ENCODE measurements at places on chromosomes 3 and 15. TPM values are rescaled to one million over a fixed set of nuclear protein-coding genes. Genes with fewer than 3 reads are reported as not detected.

DNA sequence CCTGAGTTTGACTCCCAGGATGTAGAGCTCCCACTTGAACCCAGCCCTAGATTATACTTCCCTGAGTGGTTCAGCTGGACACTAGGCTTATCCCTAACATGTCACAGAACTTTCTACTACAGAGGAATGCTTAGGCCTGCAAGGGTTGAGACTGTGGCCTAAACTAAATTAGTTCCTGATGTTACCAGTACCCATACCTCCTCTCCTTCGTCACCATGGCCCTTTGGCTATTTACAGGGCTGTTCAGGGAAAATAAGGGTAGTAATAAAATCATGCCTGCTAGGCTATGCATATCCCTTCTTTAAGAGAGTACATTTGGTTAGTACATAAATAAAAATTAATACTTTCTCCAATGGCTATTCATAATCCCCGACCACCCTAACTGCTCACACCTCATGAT, 356.4 kb upstream of the RASGRP1 start:
- no peak overlapping the region for H3K27ac ChIP-seq
- H3K36me3 ChIP-seq, result no peaks in the 10 kb centered on the region
- peaks cover 4% of the 10 kb centered on the region for H3K27me3 ChIP-seq
- no peaks in the 10 kb centered on the region for H3K4me1 ChIP-seq
- no peak for DNase-seq

DNA sequence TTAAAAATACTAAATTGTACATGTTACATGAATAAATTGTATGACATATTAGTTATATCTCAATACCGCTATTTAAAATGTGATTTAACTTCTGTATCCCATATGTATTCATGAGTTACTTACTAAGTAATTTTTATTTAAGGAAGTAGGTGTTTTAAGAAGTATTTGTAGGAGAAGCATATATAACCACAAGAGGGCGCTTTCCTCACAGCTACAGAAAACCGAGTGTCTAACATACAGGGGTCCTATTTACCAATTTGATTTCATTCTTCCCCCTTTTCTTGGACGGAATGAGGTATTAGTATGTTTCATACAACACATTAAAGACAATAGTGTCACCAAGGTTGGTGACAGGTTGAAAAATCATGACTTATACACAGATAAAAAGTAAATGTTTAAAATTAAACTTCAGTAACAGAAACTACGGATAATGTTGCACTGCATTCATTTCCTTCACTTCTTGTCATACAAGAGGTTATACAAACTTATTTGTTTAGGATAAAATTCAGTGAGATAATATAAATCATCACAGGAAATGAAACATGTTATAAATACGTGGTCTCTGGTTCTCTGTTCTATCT, 253.6 kb downstream of the MAGI1 start:
- no peaks in the 10 kb centered on the region for H3K4me1 ChIP-seq
- no peaks in the 10 kb centered on the region for H3K27me3 ChIP-seq
- DNase-seq, result no peak
- no peak overlapping the region for H3K27ac ChIP-seq
- H3K4me3 ChIP-seq, result no peak overlapping the region

GRCh38 chr3:194399166-194399565, at the start of gene GP5:
Gene GP5 (minus strand): TSS chr3:194399266. CDS start chr3:194398282, 984 bp downstream.
- peaks cover 6% of the 10 kb centered on the region for H3K36me3 ChIP-seq
- peaks cover 54% of the 10 kb centered on the region for H3K4me1 ChIP-seq
- H3K27me3 ChIP-seq, result peaks cover 16% of the 10 kb centered on the region
- DNase-seq, result no peak

RHCG gene
- total RNA-seq, result not detected

DNA sequence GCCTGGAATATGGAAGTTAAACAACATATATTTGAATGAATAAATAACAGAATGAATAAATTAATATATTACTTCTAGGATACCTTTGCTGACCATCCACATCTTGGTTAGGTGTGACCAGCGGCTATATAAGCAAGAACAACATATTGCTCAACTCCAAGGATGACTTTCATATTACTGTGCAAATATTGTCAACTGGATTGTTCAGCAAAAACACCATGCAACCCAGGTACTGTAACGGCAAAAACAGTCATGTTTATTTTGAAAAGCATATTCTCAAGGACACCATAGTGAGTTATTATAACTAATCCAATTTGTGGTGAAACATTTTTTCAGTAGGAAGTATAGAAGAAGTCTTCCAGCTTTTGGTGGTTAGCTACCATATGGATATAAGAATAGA, 907.9 kb downstream of the IGSF11 start:
- no peak for DNase-seq
- no peaks in the 10 kb centered on the region for H3K4me1 ChIP-seq
- H3K4me3 ChIP-seq, result no peak overlapping the region
- H3K27ac ChIP-seq, result no peak overlapping the region
- no peaks in the 10 kb centered on the region for H3K36me3 ChIP-seq

GRCh38 chr15:85614059-85614458, 180.7 kb downstream of the KLHL25 start:
- H3K4me3 ChIP-seq, result no peak overlapping the region
- H3K27me3 ChIP-seq, result no peaks in the 10 kb centered on the region
- peaks cover 9% of the 10 kb centered on the region for H3K36me3 ChIP-seq
- DNase-seq, result no peak
- H3K4me1 ChIP-seq, result peaks cover 14% of the 10 kb centered on the region

- H3K36me3 ChIP-seq, result no peaks in the 10 kb centered on the region
- DNase-seq, result no peak
- H3K4me3 ChIP-seq, result no peak overlapping the region
- peaks cover 4% of the 10 kb centered on the region for H3K4me1 ChIP-seq
These were observed 234.0 kb downstream of the RBMS3 start for GRCh38 chr3:29514912-29515311.

ZNF80 gene
- total RNA-seq, result 0.10 TPM

ENTPD3 gene
- total RNA-seq, result not detected
